Stimulated activated naive CD4-positive, alpha-beta T cell treated with Interleukin-2 at 50 U/mL for 16 hours (primary cell): ENCODE measurements at places on chromosomes 2 and 18.

- DNase-seq: no peak
Observed at GRCh38 chr2:12363569-12363968, 353.2 kb upstream of the TRIB2 start.

- no peak for DNase-seq
Observed at GRCh38 chr2:51263951-51264350, 232.0 kb upstream of the NRXN1 start.

GRCh38 chr2:227696990-227697679 is 20.7 kb downstream of the SLC19A3 start:
- DNase-seq: no peak

DNA sequence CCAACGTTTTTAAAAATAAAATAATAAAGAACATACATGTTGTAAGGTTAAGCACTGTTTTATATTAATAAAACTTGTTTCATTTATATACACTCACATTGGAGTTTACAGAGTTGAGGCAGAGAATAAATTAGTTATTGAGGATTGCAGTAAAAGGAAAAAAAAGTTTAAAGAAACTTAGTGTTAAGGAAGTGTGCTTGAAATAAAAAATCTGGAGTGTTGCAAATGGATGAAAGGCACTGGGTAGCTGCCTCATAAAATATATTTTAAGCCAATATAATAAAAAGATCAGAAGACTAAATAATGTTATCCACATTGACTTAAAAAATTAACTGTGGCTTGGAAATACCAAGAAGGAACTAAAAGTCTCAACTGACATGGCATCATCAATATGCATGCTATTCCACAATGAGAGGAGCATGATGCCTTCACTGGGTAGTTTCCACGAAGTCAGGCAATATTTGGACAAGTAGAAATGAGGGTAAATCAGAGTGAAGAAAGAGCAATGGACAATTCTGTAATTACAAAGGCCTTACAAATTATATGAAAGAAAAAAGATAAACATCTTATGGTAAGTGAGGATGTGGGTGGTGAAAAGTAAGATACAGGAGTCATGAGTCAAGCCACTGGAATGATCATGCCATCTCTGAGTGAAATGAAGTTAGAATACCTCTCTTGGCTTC is 2.5 kb downstream of the GALNT3 start:
- no peak for DNase-seq

DNA sequence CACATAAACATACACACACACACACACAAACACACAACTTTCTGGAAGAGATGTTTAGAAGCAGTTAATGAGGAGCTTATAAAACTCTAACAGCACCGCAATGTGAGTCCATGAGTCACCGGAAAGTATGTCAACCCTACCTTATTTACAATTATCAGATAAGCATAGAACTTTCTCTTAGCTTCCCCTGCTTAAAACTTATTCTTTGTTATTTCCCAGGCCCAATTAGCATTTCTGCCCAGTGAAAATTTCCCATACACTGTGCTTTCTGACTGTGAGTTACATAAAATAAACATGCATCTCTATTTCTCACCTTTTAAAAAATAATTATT is 737.6 kb downstream of the LRP1B start:
- DNase-seq: no peak

DNA sequence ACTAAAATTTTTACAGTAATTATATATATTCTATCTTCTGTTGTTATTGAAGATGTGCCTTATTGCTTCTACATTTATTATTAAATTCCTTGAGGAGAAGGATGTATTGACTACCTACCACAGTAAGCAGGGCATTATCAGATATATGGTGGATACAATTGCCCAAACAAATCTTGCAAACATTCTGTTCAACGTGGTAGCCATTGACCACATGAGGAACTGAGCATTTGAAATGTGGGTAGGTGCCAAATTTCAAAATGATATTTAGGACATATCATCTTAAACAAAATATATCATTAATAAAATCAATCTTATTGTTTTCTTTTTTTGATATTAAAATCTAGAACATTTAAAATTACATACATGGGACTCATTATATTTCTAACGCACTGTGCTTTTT is 11.1 kb downstream of the SCN3A start:
- DNase-seq: no peak

GRCh38 chr2:185475914-185476313 is 262.7 kb upstream of the FSIP2 start:
- DNase-seq: no peak

DNA sequence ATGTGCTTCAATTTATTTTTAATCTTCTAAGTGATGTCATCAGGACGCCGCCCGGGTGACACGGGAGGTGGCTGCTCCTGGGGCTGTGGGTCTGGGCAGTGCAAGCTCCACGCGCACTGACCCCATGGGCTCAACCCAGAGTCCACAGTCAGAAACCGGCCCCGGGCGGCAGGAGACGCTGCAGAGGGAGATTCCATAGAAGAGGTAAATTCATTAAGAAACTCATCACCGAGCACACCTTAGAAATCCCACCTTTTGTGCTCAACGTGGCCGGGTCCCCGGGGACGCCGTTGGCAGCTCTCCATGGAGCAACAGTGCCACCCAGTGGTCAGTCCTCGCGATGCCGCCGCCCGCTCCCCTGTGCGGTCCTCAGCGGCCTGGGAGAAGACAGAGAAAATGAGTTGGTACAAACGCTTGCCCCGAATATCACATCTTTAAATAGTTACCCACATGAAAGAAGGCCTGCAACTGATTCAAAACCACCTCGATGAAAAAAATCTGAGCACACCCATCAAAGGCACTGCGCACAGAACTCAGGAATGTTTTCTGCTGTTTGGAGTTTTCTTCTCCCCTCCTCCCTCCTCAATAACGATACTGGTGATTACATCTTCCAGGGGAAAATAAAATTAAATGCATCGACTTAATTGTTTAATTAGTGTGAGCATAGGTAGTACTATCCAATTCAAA is 92.6 kb downstream of the CMPK2 start:
- DNase-seq: peak; percentile 65

GRCh38 chr2:136286423-136286822 is 168.5 kb upstream of the CXCR4 start:
- DNase-seq: no peak

DNA sequence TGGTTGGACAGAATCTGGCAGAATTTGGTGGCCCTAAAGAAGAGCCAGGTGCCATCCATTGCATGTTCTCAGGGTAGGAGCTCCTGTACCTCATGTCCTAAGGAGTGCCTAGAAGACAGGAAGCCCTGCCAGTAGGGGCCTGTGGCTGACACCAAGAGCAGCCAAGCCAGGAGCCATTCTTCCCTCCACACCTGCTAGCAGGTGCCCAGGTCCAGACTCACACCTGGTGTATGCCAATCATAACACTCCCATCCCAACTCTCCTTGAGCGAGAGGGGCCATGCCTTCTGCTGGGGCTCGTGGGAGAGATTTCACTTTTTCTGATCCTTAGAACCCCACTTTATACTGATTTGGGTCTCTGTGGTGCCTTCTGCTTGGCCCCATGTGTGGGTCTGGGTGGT is 26.5 kb upstream of the TMEM37 start:
- no peak for DNase-seq

- DNase-seq: no peak
Observed at GRCh38 chr2:396903-397302, 109.0 kb upstream of the ALKAL2 start.

DNA sequence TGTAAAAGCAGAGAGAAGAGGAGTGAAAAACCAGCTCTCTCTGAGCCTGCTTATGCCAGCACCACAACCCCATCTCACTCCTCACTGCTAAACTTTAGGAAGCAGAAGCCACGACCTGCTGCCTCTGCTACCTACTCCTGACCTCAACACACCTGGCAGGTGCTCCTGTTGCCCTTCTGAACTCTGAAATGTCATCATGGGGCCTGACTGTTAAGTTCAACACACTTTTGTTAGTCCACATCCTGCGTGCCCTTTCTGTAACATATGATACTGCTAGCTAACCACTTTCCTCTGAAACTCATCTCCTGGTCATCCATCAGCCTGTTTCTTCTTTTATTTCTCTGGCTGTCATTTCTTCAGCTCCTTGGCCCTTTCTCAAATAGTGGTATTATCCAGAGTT is 118.1 kb downstream of the EPB41L3 start:
- no peak for DNase-seq

DNA sequence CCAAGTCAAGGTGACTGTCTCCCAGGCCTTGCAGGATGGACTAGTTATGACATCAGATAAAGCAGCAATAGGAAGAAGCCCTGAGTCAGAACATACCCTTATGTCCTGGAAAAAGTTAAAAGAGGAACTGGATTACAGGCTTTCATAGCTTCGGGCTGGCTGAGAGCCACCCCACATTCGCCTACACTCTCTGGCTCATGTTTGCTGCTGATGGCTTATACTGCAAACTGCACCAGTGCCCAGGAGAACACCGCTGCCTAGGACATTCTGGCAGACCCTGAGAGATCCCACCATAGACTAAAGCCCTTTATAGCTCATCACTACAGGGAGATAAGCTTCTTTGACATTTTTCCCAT is 20.3 kb downstream of the SLC8A1 start:
- no peak for DNase-seq

DNA sequence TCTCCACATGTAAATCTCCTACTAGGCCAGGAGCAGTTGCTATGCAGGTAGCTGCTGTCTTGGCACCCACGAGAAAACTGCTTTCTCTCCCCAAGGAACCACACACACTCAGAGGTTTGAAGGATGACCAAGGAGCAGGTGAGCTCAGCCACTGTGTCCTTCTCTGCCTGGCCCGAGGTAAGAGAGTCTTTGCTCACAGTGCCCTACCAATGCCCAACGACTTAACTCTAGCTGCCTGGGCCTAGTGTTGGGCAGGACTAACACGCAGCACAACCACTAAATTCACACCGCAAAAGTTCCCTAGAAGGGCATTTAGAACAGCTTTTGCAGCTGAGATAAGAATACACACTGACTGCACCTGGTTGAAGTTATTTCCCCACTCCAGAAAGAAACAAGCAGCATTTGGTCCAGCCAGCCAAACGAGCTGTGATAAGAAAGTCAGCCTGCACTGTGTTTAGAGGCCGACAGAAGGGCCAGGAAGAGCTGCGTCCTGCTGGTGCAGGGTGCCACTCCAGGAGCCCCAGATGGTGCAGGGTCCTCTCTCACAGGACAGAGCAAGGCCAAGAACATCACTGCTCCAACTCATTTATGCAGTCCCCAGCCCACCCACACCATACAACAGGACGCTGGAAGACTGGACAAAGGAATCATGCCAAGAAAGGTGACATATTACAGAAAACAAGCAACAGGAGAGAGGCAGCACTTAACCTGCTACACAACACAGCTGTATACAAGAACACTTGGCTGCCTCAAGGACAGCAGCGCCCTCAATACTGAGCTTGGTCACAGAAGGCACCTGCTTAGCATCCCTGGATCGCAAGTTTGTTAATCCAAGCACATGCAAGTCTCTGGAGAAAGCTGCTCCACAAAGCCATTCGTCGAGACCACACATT is 12.5 kb downstream of the HDLBP start:
- no peak for DNase-seq

- DNase-seq: no peak
Observed at GRCh38 chr2:201807452-201807999, 1.2 kb downstream of the CDK15 start.

DNA sequence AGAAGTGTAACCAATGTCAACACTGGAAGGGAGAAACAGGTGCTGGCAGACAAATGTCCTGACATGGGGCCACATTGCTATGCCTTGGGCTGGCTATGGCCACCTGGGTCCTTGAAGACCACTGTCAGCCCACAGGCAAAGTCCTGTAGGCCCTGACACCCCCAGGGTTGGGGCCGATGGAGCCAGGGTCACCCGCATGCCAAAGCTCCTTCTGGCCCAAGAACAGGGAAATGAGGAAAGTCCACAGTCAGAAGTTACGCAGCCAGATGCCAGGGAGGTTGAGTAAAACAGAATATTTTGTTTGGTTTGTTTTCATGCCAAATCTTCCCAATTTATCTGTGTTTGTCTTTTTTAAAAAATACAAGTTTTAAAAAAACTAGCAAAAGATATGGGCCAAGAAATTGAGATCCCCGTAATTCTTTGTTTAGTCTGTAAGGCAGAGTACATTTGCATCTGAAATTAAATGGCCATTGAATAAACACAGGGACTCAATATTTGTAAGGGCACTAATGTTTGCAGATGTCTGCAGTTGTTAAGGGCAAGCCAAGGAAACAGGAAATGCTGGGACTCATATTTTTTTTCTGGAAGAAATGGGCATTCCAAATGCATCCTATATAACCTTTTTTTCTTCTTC is 186.4 kb downstream of the FAM210A start:
- DNase-seq: no peak

GRCh38 chr2:31969178-31969577 is 41.6 kb downstream of the MEMO1 start:
- no peak for DNase-seq

DNA sequence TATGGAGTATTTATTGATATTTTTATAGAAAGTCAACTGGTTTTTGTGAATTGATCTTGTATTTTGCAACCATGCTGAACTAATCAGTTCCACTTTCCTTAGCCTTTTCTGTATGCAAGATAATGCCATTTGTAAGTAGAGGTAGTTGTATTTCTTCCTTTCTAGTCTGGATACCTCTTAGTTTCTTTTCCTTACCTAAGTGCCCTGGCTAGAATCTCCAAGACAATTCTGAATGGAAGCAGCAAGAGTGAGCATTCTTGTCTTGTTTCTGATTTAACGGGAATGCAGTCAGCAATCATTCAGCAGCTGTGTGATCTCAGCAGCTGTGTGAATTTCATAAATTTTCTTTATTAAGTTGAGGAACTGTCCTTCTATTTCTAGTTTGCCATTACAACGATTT is 73.4 kb downstream of the NRXN1 start:
- no peak for DNase-seq

DNA sequence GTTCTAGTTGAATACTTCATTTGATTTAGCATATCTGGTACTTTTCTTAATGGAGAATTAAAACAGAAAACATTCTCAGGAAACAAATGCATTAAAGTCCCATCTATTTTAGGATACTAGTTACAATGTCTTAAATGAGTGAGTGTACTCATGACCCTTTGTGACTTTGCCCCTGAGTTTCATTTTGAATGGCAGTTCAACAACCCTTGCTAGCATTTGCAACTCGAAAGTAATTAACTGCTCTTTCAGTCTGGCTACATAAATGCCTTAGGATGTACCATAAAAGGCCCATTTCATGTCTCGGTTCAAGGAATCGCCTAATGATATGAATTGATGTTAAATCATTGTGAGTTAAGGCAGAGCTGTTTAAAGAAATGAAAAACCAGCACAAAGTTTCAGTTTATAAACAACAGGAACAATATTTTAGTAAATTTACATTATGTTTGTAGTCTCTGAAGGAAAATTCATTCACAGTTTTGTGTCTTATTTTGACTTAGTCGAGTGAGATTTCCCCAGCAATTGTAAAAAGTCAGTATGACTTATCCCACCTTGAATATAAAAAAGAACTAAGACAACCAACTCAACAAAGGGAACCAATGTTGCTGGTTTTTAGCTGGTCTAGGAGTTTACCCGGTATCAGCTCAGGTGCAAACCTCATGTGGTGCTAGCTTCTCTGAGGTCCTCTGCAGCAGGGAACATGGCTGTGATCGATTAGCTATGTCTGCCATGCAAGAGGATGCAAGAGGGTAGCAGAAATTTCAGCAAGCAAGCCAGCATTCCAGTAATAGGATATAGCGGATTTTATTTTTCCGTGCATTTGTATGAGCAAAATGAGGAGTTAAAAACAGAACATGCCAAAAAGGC is 386.2 kb downstream of the PTPRM start:
- DNase-seq: no peak

GRCh38 chr2:109321570-109321969 is 192.6 kb downstream of the SH3RF3 start:
- no peak for DNase-seq
